HCT116 (cell line): ENCODE measurements at places on chromosomes 4 and X.

DNA sequence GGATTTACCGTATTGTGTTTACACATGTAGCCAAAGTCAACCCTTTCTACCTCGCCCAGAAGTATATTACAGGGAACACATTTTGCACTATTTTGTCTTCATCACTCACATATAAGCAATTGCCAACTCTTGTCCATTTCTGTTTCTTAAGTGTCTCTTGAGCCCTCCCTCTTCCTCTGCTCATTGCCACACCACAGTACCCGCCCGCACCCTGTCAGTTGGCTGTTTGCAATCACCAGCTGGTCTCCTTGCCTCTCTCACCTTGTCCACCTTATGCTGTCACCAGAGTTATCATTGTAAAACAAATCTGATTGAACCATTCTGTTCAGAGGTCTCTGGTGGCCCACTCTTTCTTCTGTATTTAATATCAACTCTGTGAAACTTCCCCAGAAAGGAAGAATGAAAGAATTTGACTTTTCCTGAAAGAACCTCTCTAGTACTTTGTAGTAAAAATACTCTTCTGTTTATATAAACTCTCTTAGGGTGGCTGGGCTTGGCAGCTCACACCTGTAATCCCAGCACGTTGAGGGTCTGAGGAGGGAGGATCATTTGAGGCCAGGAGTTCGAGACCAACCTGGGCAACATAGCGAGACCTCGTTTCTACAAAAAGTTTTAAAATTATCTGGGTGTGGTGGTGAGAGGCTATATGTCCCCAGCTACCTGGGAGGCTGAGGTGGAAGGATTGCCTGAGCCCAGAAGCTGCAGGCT, 50.2 kb downstream of the ING2 start:
- H3K36me3 ChIP-seq, result no peaks in the 10 kb centered on the region
- no peak overlapping the region for H3K4me3 ChIP-seq
- H3K27me3 ChIP-seq, result no peaks in the 10 kb centered on the region
- H3K27ac ChIP-seq, result no peak overlapping the region
- DNase-seq, result no peak

DNA sequence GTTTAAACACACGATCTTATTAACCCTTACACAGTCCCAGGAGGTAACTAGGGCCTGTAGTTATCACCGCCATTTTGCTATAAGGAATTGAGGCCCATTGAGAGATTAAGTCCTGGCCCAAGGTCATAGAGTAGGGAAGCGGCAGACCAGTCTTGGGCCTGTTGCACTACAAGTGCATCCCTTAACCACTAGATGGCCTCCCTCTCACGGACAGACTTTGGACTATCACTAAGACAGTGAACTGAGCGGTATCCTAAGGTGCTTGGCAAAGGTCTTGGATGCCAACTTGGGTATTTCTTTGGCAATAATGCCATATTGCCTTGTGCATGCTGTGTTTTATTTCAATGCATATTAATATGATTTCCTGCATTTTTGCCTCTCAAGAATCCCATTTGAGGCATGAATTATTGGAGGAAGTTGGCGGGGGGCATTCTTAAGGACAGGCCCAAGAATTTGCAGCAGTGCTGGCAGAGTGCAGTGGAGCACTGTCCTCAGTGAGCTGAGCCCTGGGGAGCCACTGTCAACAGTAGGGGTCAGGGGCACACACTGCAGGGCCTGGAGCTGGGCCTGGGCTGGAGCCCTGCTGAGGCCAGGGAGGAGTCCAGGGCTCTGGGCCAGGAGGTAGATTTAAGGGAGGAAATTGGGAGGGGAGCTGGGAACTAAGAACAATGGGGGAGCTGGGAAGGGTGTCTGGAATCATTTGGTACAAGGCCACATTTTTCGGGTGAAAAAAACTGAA, 147.4 kb downstream of the SMIM20 start:
- no peaks in the 10 kb centered on the region for H3K4me1 ChIP-seq
- H3K36me3 ChIP-seq, result no peaks in the 10 kb centered on the region
- peak; percentile 63 for DNase-seq
- no peaks in the 10 kb centered on the region for H3K27me3 ChIP-seq
- no peak overlapping the region for H3K4me3 ChIP-seq

- H3K27ac ChIP-seq, result no peak overlapping the region
- no peaks in the 10 kb centered on the region for H3K27me3 ChIP-seq
- H3K4me1 ChIP-seq, result no peaks in the 10 kb centered on the region
- DNase-seq, result no peak
- no peak overlapping the region for H3K4me3 ChIP-seq
Observed at GRCh38 chr4:130479020-130479419, 1383.1 kb downstream of the C4orf33 start.

- no peaks in the 10 kb centered on the region for H3K27me3 ChIP-seq
- no peaks in the 10 kb centered on the region for H3K36me3 ChIP-seq
- DNase-seq, result no peak
Observed at GRCh38 chr4:119118397-119118796, 17.2 kb upstream of the MYOZ2 start.

DNA sequence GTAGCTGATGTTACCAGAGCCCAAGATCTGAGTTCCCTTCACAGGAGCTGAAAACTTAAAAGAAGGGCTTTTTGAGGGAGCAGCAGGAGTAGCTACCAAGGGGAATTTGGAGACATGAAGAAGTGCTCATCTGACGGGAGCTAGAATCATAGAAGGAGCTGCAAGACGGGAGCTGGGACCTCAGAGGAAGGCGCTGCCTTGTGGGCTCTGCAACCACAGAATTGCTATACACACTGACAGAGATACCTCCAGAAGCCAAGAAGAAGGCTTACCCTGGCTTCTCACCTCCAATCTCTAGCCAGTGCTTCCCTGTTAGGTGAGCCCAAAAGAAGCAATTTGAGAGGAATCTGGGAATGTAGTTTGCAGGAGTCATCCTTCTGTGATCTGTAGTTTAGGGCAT, 35.9 kb downstream of the DCAF8L2 start:
- H3K4me3 ChIP-seq, result no peak overlapping the region
- H3K36me3 ChIP-seq, result no peaks in the 10 kb centered on the region
- H3K27ac ChIP-seq, result no peak overlapping the region
- no peak for DNase-seq

DNA sequence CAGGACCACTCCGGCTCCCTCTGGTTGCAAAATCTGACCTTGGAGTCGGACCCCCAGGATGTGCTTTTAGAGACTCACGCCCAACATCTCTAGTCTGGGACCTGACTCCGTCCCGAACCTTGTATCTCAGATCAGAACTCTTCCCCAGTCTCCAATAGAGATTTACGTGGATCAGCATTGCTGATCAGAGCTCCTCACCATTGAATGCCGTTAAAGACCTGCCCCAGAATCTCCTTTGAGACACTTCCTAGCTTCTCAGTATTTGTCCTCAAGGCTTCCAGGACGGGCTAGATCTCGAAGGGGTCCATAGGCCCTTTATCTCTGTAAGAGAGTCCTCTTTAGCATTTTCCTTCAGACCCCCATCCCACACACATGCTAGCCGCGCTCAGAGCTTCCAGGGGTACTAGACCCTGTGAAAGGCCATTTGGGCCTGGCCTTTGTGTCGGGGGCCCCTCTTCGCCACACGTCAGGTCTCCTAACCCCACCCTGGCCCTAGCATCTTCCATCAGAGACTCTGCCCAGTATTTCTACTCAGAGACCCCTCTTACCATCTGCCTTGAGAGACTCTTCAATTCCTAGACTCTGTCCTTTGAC, 662 bp downstream of the UBA1 start:
- H3K27ac ChIP-seq, result peak overlapping the region; percentile 83
- peaks cover 26% of the 10 kb centered on the region; the same call in 1 of the 2 replicates for H3K4me1 ChIP-seq
- H3K36me3 ChIP-seq, result peaks cover 14% of the 10 kb centered on the region; the same call in 1 of the 2 replicates
- DNase-seq, result no peak

- no peaks in the 10 kb centered on the region for H3K27me3 ChIP-seq
- H3K36me3 ChIP-seq, result no peaks in the 10 kb centered on the region
- H3K4me3 ChIP-seq, result no peak overlapping the region
- DNase-seq, result peak; percentile 32
Observed at GRCh38 chr4:102299354-102300107, 45.8 kb downstream of the SLC39A8 start.

DNA sequence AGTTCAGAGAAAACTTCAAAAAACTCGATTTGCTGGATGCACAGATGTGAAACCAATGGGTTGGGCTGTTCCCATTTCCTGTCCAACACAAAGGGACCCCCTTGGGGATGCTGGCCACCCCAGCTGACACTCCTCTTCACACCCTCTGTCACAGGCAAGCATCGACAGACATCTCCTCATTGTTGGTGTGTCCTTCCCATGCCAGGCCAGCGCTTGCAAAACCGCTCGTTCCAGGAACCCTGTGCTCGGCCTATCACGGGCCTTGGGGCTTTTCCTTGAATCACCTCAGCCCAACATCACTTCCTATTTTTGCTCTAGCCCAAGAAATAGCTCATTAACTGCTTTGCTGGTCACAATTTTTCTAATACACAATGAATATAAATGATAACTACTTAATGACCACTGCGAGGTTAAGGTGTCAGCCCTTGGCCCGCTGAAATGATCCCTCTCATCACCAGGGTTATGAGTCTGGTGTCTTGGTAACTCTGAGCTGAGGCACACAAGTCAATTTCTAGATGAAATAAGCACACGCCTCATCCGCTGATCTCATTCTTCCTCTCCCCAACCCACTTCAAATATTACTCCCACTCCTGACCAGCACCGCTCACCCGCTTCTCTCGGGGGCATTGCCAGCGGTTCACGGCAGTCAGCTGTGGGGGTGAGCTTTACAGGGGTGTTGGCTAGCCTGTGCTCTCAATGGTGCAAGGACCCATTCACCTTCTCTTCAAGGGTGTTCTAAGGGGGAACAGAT, 32.3 kb downstream of the BCOR start:
- H3K4me3 ChIP-seq, result no peak overlapping the region
- no peaks in the 10 kb centered on the region for H3K4me1 ChIP-seq
- no peaks in the 10 kb centered on the region for H3K27me3 ChIP-seq

DNA sequence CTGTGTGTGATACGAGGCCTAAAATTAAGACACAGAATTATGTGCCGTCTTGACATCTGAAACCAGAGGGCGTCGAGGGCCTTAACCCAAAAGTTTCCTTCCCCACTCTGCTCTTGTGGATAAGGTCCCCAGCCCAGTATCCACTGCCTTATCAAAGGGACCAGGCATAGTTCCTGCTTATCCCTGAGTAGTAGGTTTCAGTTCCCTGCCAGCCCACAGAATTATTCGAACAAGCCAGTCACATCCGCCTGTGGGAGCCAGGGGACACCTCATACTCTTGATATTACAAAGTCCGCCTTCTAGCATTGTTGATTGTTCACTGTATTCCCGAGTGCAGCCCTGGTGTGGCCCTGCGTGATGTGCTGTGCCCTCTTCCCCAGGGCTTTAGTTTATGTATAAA, 5.4 kb upstream of the MMRN1 start:
- no peaks in the 10 kb centered on the region for H3K36me3 ChIP-seq
- H3K27me3 ChIP-seq, result no peaks in the 10 kb centered on the region
- H3K4me1 ChIP-seq, result no peaks in the 10 kb centered on the region

DNA sequence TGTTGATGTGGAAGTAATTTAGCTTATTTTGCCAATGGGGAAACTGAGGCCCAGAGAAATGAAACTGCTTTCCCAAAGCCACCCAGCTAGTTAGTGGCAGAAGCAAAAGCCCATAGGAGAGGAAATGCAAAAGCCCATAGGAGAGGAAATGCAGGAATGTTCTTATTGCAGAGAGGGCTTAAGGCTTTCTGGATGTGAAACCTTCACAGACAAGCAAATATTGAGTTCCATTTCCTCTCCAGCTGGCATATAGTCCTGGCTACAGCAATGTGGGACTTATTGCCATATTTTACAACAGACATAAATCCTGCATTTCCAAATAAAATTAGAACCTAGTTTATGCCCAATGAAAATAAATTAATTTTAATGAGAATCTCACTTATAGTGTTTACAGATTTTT, 69.7 kb downstream of the TMEM154 start:
- H3K4me3 ChIP-seq, result no peak overlapping the region
- H3K36me3 ChIP-seq, result no peaks in the 10 kb centered on the region
- no peak for DNase-seq
- H3K27ac ChIP-seq, result no peak overlapping the region
- peaks cover 6% of the 10 kb centered on the region; the same call in 1 of the 2 replicates for H3K27me3 ChIP-seq
- H3K4me1 ChIP-seq, result peaks cover 7% of the 10 kb centered on the region; the same call in 1 of the 2 replicates

DNA sequence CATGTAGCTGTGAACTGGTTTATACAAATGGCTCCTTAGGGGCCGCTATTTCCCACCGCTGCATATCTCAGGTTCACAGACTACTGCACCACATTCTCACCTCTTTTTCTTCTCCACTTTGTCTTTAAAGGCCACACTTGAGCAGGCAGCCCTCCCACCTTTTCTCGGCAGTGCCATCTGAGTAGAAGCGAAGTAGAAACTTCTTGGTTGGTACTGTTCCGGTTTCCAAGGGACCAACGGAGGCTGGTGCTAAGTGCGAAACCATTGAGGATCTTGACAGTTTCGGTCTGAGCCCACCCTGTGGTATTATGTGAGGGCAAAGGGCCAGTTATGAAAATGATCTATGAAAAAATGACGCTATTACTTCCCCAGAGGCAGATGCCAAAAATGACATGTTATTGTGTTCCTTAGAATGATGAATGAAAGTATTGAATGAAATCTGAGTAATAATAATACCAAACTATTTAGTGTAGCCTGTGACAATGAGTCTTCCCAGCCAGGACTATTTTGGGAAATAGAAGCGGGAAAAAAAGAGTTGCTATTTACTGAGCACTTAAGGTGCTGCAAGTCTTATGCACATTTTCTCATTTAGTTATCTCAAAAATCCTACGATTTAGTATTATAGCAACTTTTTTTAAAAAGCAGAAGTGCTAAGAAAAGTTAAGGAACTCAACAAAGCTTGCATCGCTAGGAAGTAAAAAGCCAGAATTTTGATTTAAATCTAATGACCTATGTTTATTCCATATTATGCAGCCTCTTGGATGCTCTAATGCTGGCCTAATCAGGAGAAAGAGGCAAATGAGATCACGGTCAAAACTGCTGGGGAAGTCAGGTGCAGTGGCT, 29.6 kb upstream of the CHRNA9 start:
- H3K27me3 ChIP-seq, result no peaks in the 10 kb centered on the region
- H3K4me1 ChIP-seq, result no peaks in the 10 kb centered on the region
- no peak overlapping the region for H3K27ac ChIP-seq
- no peaks in the 10 kb centered on the region for H3K36me3 ChIP-seq
- DNase-seq, result no peak
- H3K4me3 ChIP-seq, result no peak overlapping the region

- H3K27me3 ChIP-seq, result no peaks in the 10 kb centered on the region
- H3K36me3 ChIP-seq, result no peaks in the 10 kb centered on the region
- no peaks in the 10 kb centered on the region for H3K4me1 ChIP-seq
- no peak overlapping the region for H3K4me3 ChIP-seq
Observed at GRCh38 chrX:48107717-48108116, 22.7 kb upstream of the SPACA5B start.

- H3K4me3 ChIP-seq, result no peak overlapping the region
- no peaks in the 10 kb centered on the region for H3K27me3 ChIP-seq
- DNase-seq, result peak; percentile 52
- no peaks in the 10 kb centered on the region for H3K36me3 ChIP-seq
Observed at GRCh38 chr4:52545099-52546069, 113.7 kb downstream of the USP46 start.

GRCh38 chr4:95129031-95129430, 371.3 kb downstream of the BMPR1B start:
- H3K36me3 ChIP-seq, result no peaks in the 10 kb centered on the region
- H3K4me3 ChIP-seq, result no peak overlapping the region
- no peaks in the 10 kb centered on the region for H3K27me3 ChIP-seq
- no peak for DNase-seq

- H3K36me3 ChIP-seq, result no peaks in the 10 kb centered on the region
- no peaks in the 10 kb centered on the region for H3K4me1 ChIP-seq
- H3K27me3 ChIP-seq, result no peaks in the 10 kb centered on the region
- H3K27ac ChIP-seq, result no peak overlapping the region
- H3K4me3 ChIP-seq, result no peak overlapping the region
Observed at GRCh38 chr4:140711910-140712309, 44.3 kb downstream of the TBC1D9 start.
